ENCODE measurements at places on chromosomes 13 and 19. TPM values are rescaled to one million over a fixed set of nuclear protein-coding genes. Genes with fewer than 3 reads are reported as not detected.

Gene FLT3
- total RNA-seq, result not detected

Gene BCL3
- total RNA-seq, result 13.2 TPM

Gene HOMER3
- total RNA-seq, result 86.0 TPM

Gene FAM124A
- total RNA-seq, result 0.29 TPM

Gene CEACAM1
- not detected for total RNA-seq

Gene SERPINE3
- not detected for total RNA-seq

Gene DENND1C
- not detected for total RNA-seq

Gene PDE4C
- total RNA-seq, result 0.87 TPM

Gene IZUMO2
- total RNA-seq, result not detected

Gene FPR3
- not detected for total RNA-seq

Gene SPACA4
- not detected for total RNA-seq

Gene CD22
- not detected for total RNA-seq

Gene C19orf73
- total RNA-seq, result 0.99 TPM

Gene ZNF324
- 20.5 TPM for total RNA-seq

Gene CCL25
- not detected for total RNA-seq

Gene DMKN
- 13.6 TPM for total RNA-seq

Gene JAK3
- 2.6 TPM for total RNA-seq

Gene F2RL3
- not detected for total RNA-seq

Gene FREM2
- total RNA-seq, result not detected

Data from smooth muscle cell of trachea (primary cell).